Right cardiac atrium (tissue), 5 donors: ENCODE measurements at places on chromosomes 7 and 10. TPM values are rescaled to one million over a fixed set of nuclear protein-coding genes. Genes with fewer than 3 reads are reported as not detected.
A peak's percentile ranks its signal among the peaks of the same experiment; 100 is the strongest.

- DNase-seq, result no peak
Observed at GRCh38 chr10:34010891-34011290, 676.4 kb upstream of the NRP1 start.

The LIPN gene
- total RNA-seq, result not detected

GRCh38 chr7:45221896-45222604 lies 64.5 kb downstream of the RAMP3 start:
- no peak for DNase-seq

DNA sequence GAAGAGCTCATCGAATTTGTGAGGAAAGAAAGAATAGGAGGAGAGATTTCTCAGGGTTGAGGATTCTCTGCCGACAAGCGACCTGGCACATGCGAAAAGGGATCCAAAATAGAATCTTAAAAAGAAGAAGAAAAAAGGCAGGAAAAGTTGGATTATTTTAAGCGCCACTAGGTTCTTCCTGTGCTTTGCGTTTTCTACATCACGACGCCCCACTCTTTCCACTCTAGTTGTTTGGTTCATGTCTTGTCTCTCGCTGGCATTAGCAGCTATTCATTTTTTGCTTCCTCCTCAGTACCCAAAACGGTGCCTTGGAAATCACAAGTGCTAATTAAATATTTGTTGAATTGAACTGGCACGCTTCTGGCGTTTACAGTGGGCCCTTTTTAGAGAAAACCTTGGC lies 674 bp upstream of the FRA10AC1 start:
- DNase-seq, result no peak

- DNase-seq, result no peak
Observed at GRCh38 chr10:17053061-17053460, 76.5 kb downstream of the CUBN start.

GRCh38 chr7:105079348-105079747 lies 65.3 kb downstream of the KMT2E start:
- no peak for DNase-seq

DNA sequence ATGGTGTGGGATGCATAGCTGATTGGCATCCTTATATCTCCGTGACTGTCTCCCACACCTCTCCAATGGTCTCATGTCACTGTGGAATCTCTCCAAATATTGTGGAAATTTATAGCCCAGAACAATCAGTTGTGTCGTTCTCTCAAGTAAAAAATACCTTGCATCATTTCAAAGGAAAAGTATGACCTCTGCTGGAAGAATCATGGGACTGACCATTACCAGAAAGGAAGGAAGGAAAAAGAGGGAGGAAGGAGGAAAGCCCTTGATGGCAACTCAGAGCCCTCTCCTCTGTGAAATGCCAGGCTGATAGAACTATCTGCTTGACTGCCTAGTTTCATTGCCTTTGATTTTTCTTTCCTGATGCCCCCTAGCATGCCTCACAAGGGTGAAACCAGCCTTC lies 76.3 kb downstream of the FOXI2 start:
- DNase-seq, result no peak

DNA sequence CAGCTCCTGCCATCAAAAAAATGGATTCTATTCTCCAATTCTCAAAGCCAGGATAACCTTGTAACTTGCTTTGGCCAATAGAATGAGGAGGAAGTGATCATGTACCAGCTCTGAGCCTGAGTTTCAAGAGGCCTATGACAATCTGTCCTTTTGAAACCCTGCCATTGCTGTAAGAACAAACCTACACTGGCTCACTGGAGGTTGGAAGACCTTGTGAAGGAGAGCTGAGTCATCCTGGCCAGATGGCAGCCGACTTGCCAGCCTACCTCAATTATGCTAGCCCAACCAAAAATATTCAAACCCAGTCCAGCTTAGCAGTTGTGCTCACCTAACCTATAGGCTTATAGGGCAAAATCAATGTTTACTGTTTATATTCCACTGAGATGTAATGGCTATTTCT lies 93.0 kb downstream of the HGF start:
- DNase-seq, result peak; percentile 19

- DNase-seq, result no peak
Observed at GRCh38 chr7:81857385-81857784, 87.5 kb upstream of the HGF start.

DNA sequence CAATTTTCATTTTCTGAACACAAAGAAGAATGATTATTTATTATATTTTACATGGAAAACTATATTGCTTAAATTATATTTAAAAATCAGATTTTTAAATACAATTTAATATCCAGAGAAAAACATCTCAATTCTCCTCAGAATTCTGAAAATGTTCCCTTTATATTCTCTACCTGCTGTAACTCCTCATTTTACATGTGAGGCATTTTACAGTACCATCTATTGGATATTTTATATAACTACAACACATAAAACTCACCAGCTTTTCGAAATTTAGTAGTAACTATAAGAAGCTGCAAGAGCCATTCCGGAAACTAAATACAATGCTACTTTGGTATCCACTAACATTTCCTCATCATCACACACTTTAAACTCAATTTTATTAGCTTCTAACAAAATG lies 264.6 kb downstream of the DGKB start:
- no peak for DNase-seq

The THSD7A gene
- total RNA-seq, result 2.5 TPM

The UNCX gene
- total RNA-seq, result not detected

The LEP gene
- not detected for total RNA-seq

DNA sequence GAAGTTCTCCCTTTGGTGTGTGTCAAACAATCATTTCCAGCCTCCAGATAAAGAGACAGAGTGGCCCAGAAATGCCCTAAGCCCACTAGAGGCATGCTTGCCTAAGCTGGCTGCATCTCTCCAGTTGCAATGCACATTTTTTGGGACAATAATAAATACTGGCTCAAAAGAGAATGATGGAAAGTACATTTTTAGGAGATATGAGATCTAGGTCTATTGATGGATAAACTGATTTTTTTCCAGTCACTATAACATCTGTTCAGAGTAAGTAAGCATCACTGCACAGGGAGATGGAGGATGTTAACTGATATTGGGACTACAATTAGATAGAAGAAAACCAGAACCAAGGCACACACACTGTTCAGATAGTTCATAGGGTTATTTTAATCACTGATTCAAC lies 553.0 kb downstream of the GRM8 start:
- no peak for DNase-seq

GRCh38 chr7:82423446-82423845 lies 20.1 kb downstream of the CACNA2D1 start:
- DNase-seq, result no peak

GRCh38 chr10:95406651-95407280 lies 116.0 kb upstream of the PDLIM1 start:
- peak; percentile 88 for DNase-seq

DNA sequence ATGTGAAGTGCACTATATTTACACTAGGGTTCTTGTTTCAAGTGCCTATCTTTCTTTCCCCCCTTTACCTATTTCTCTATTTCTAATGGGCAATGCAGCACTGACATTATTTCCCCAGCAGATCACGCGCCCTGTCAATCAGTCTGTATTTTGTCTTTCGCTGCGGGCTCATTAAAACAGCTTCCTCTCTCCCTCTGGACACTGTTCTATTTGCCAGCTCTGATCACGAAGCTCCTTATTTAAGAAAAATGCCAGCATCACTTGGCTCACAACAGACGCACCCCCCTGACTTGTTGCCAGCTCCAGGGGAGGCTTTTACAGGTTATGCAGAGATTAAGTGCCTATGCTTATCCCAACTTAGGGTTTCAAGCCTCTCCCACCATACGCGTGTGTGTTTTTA lies 78.5 kb downstream of the EBF3 start:
- no peak for DNase-seq

The CDHR3 gene
- total RNA-seq, result 0.45 TPM

DNA sequence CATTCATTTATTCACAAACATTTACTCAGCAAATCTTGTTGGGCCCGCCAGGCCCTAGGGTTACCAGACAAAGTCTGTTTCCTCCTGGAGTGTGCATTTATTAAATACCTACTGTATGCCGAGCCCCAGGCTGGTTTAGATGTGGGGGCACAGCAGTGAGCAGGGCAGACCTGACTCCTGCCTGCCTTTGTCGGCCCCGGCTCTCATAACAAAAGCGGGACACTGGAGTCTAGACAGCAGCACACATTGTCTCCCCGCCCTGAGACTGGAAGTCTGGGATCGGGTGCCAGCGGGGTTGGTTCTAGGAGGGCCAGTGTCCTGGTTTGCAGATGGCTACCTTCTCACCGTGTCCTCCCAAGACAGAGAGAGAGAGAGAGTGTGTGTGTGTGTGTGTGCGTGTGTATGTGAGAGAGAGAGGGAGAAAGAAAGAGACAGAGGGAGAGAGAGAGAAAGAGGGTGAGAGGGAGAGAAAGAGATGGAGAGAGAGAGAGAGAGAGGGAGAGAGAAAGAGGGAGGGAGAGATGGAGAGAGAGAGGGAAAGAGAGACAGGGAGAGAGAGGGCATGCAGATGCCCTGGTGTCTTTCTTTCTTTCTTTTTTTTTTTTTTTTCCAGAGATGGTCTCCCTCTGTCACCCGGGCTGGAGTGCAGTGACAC lies 25.9 kb downstream of the ELFN1 start:
- peak; percentile 9 for DNase-seq

GRCh38 chr7:2929321-2930201 lies 85.5 kb upstream of the GNA12 start:
- DNase-seq, result peak; percentile 20

GRCh38 chr10:122120008-122120744 lies 131.2 kb downstream of the TACC2 start:
- no peak for DNase-seq

GRCh38 chr7:91079487-91079886 lies 184.7 kb upstream of the FZD1 start:
- no peak for DNase-seq

DNA sequence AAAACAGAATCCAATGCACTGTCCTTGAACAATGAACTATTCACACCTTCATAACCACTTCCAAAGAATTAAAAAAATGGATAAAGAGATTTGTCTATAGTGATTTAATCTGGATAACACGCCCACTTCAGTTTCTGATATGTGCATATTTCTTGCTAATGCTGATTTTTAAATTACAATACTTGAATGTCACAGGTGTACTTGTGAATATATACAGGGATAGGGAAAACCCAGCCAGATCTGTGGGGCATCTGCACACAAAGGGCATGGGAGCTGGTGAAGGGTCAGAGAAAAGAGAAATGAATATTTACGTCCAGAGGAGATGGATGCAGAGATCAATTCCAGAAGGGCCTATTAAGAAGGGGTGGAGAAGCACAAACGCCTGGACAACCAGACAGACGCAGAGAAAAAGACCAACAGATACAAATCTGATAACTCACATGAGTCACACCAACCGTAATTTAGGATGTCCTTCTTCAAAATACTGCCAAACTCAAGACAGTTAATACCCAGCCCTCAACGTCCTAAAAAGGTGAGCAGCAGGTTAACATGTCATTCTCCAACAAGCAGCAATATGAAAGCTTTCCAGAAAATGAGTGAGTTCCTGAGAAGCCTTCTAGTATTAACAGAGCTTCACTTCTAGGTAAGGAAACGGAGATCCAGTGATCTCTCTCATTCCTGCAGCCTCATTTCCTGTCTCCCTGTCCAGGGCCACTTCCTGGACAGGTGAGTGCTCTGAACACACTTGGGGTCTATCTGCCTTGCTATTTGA lies 41.9 kb downstream of the PIP4K2A start:
- no peak for DNase-seq

GRCh38 chr10:88237896-88238614 lies 345.1 kb downstream of the RNLS start:
- DNase-seq, result no peak

DNA sequence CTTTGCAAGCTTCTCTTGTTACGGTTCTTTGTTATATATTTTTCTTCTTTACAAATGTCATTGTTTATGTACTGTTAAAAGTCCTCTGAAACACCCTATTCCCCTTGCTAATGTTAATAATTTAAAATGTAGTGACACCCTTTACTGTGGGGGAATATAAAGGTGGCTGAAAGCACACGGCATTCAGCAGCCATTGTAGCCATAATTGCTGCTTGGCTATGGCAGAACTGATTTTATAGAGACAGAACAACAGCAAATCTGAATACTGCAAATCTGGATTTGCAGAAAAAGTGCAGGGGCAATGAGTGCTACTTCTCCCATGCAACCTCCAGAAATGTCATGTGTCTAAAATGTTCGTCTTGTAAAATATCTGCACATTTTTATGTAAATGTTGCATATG lies 3.7 kb upstream of the WASL start:
- no peak for DNase-seq

DNA sequence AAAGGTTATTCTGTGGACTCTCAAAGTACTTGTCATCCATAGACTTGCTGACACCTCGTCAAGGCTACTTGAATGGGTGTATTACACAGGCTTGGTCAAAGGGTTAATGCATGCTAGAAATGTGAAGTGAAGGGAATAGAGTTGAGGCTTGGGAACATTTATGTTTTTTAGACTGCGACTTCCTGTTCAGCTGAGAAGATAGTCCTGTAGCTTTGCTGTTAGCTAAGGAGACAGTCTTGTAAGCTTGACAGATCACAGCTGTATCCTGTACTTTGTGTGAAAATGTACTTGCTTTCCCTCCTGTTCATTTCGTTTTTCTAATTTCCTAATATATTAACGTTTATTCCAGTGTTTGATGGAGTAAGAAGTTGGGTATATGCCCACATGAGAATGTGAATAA lies 52.1 kb downstream of the ADD3 start:
- no peak for DNase-seq

DNA sequence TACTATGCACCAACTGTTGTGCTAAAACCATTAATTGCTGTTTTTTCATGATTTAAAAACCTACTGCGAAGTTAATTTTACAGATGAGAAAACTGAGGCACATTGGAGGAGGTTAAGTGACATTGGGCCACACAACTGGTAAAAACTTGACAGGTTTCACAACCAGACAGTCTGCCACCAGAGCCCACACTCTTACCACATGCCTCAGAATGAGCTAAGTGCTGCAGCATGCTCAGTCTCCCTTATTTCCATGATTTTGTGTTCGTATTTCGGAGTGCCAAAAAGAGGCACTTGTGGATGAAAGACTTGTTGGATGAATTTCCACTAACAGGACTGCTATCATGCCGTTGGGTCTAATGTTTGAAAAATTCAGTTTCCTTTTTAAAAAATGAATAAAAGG lies 77.4 kb downstream of the PCLO start:
- no peak for DNase-seq

The HOXA9 gene
- total RNA-seq, result not detected

The SAP25 gene
- 1.4 TPM for total RNA-seq

DNA sequence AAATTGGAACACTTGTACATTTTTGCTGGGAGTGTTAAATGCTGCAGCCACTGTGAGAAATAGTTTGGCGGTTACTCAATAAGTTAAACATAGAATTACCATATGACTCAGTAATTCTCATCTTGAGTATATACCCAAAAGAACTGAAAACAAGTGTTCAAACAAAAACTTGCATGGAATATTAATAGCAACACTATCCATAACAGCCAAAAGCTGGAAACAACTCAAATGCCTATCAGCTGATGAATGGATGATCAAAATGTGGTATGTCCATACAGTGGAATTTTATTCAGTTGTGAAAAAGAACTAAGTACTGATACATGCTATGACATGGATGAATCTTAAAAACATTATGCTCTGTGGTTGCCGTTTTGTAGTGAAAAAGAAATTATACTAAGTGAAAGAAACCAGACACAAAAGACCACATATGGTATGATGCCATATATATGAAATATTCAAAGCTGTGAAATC lies 63.0 kb upstream of the SP4 start:
- DNase-seq, result no peak
